ENCODE measurements at places on chromosomes 4 and X. TPM values are rescaled to one million over a fixed set of nuclear protein-coding genes. Genes with fewer than 3 reads are reported as not detected.

GRCh38 chrX:9282325-9282724, 182.5 kb upstream of the TBL1X start:
- H3K27me3 ChIP-seq, result peaks cover 28% of the 10 kb centered on the region
- H3K36me3 ChIP-seq, result no peaks in the 10 kb centered on the region
- no peak overlapping the region for H3K27ac ChIP-seq

- H3K4me3 ChIP-seq, result peak overlapping the region; percentile 11
- no peak overlapping the region for H3K27ac ChIP-seq
- peaks cover 40% of the 10 kb centered on the region for H3K27me3 ChIP-seq
- H3K4me1 ChIP-seq, result peaks cover 14% of the 10 kb centered on the region
- H3K36me3 ChIP-seq, result peaks cover 11% of the 10 kb centered on the region
These were observed 579 bp upstream of the GABRA2 start for GRCh38 chr4:46390355-46391058.

GRCh38 chrX:1341545-1342184, 5.1 kb downstream of the IL3RA start:
- H3K27me3 ChIP-seq, result peaks cover 9% of the 10 kb centered on the region
- H3K4me3 ChIP-seq, result no peak overlapping the region
- no peak overlapping the region for H3K27ac ChIP-seq
- H3K4me1 ChIP-seq, result peaks cover 8% of the 10 kb centered on the region
- DNase-seq, result no peak
- peaks cover 20% of the 10 kb centered on the region for H3K36me3 ChIP-seq

CLDN24 gene
- not detected for total RNA-seq

Measured in activated T-cell treated with anti-CD3 and anti-CD28 coated beads, Interleukin-2, amount 50 U/mL, for 72 hours (primary cell).